ENCODE measurements at places on chromosomes 11 and 22. TPM values are rescaled to one million over a fixed set of nuclear protein-coding genes. Genes with fewer than 3 reads are reported as not detected.

DNA sequence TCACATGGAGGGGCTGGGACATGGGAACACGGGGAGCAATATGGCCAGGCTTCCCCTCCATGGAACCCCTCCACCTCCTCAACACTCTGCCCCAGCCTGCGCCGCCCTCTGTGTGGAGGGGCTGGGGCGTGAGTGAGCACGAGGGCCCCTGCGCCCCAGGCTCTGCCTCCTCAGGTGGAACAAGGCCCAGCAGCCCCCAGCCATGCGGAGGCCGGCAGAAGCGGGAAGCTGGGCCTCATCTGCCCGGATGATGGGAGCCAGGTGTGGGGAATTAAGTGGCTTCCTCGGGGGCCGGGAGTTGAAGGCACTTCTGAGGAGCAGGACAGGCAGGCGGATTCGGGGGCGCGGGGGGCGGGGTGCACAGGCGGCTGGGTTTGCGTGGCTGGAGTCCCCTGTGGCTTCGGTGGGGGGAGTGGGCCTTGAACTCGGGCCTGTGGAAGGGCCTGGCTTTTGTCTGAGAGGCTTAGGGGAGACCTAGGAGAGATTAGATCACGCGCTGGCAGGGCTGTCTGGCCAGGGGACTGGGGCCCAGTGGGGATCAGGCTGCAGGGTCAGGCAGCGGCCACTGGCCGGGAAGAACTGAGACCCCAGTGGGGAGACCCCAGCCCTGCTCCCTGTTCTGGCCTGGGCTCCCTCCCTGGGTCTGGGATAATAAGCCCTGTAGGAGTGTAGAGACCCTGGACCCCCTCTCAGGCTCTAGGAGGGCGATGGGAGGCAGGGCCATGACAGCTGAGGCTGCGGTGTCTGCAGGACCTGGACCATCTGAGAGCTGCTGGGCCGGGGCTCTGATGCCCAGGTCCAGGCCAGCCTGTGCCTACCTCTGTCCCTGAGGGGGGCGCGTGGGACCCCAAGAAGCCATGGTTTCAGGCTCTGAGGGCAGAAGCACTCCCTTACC, 13.3 kb downstream of the PRR33 start:
- DNase-seq = no peak

GRCh38 chr11:12775955-12776354, 101.7 kb downstream of the TEAD1 start:
- no peak for DNase-seq

Gene CSF2RB
- total RNA-seq = not detected

Gene OR4D5
- total RNA-seq = not detected

DNA sequence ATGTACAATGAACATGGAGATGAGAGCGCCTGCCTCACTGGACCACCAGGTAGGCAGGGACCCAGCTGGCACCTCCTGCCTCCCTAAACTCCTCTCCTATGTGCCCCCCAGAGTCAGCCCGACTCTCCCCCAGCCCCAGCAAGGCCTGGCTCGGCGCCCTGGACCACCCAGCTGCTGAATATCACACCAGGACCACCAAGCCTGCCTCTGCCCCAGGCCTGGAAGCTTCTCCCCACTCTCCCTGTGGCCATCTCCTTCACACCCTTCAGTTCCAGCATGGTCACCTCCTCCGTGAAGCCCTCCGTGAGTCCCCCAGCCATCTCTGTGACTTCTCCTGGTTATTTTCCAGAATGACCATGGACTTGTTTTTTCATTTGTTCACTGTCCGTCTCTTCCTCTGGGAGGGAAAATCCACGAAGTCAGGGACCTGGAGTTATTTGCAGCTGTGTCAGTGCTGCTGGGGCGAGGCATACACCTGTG, 6.4 kb upstream of the LSP1 start:
- DNase-seq = no peak

- no peak for DNase-seq
Measured at GRCh38 chr11:95584180-95584579, 205.4 kb downstream of the FAM76B start.

GRCh38 chr22:27501191-27501936, 300.2 kb downstream of the MN1 start:
- no peak for DNase-seq

- no peak for DNase-seq
Measured at GRCh38 chr11:106913141-106913540, 105.1 kb downstream of the GUCY1A2 start.

DNA sequence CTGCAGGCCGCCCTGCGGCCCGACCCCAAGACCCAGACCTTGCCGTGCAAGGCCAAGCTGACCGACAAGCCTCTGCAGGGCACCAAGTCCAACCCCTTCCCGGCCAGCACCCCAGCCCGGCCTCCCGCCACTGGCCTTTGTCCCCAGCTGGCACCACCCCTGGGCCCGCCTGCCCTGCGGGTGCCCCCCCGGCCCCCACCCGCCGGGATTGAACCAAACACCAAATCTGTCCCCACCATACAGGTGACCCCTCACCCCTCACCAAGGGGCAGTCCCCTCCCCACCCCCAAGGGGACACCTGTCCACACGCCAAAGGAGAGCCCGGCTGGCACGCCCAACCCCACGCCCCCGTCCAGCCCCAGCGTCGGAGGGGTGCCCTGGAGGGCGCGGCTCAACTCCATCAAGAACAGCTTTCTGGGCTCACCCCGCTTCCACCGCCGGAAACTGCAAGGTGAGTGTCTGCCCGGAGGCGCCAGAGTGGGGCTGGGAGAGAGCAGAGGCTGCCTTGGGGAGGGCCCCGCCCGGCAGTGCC, 36.2 kb downstream of the MOB2 start:
- DNase-seq = no peak

Gene HOATZ
- not detected for total RNA-seq

- peak; percentile 71 for DNase-seq
Measured at GRCh38 chr11:66479394-66480116, 679 bp upstream of the DPP3 start.

DNA sequence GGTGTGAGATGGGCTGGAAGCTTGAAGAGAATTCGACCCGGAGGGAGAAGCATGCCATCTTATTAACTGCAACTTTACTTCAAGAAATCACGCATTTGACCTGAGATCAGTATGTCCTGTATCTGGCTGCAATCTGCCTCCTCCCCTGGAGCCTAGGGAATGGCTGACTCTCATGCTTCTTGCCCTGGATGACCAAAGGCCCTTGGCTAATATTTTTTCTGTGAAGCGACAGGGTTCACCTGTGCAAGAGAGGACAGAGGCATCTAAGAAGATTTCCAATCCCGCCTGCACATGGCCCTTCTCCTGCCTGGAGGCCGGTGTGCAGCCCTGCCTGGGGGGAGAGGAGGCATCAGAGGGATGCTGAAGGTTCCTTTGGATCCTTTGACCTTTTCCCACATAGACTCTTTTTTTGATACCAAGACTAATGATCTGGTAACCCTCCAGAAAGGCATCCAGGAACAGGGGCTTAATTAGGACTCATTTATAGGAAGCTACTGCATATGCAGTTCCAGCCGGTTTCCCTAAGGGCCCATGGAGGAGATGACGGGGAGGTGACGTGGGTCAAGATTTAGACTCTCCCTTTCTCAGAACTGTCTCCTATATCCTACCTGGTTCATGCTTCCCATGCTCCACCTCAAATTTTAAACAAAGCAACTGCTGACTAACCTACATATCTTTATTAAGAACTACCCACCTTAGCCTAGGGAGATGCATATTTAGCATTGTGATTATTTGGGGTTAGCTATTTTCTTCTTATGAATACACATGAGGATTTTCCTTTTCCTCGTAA, 50.8 kb downstream of the NTM start:
- no peak for DNase-seq

- DNase-seq = no peak
Measured at GRCh38 chr11:132539590-132540368, 992.5 kb downstream of the OPCML start.

DNA sequence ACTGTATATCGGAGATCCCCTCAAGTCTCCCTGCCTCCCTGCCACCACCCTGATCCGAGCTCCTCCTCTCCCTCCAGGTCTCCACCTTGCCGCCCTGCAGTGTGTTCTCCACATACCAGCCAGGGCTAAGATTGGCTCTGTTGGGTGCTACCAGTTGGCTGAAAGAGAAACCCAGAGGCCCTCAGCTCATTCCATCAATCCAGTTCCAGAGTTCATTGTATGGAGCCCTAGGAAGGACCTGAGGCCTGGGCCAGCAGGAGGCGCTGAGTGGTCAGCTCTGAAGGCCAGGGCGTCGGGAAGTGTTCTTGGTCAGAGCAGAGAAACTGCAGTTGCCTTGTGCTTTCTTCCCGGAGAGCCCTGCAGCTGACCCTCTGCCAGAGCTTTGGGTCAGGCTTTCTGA, 2.2 kb upstream of the TOP3B start:
- no peak for DNase-seq

Gene CD3D
- 0.25 TPM for total RNA-seq

DNA sequence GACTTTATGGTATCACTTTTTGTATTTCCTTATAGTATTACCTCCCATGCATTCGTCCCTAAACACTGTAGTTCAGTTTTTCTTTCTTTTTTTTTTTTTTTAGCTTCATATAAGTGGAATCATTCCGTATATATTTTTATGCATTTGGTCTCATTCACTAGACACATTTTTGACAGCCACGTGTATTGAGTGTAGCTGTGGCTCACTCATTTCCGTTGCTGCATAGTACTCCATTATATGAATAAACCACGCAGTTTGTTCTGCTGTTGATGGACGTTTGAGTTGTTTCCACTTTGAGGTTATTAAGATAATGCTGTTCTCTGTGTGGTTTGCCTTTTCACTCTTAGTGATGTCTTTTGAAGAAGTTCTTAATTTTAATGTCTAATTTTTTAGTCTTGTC, 8.4 kb downstream of the APLP2 start:
- no peak for DNase-seq

Gene TMEM45B
- total RNA-seq = 29.1 TPM

GRCh38 chr22:44931766-44932165, 78.0 kb downstream of the PHF21B start:
- DNase-seq = no peak

GRCh38 chr11:97432926-97433325, 1043.1 kb downstream of the JRKL start:
- no peak for DNase-seq

DNA sequence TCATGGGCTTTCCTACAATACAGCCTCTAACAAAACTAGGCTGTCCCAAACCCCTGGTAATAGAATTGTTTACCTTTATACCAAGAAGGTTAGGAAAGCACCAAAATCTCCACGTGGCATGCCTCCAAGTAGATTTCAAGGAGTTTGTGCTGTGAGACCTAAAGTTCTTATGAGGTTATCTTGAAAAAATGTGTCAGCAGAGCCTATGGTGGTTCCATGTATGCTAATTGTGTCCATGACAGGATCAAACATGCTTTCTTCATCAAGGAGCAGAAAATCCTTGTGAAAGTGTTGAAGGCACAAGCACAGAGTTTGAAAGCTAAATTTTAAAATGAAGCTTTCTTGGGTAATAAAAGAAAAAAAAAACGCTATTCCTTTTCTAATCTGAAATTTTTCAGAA, 36.2 kb downstream of the CCDC73 start:
- DNase-seq = no peak

Gene YPEL1
- total RNA-seq = 0.21 TPM

Gene ZNF202
- total RNA-seq = 7.0 TPM

GRCh38 chr22:21450320-21450831, 16.8 kb upstream of the TMEM191C start:
- DNase-seq = no peak

Gene RTN4R
- total RNA-seq = 0.11 TPM

Gene SLC37A2
- total RNA-seq = 4.6 TPM

Gene APLP2
- total RNA-seq = 154 TPM

DNA sequence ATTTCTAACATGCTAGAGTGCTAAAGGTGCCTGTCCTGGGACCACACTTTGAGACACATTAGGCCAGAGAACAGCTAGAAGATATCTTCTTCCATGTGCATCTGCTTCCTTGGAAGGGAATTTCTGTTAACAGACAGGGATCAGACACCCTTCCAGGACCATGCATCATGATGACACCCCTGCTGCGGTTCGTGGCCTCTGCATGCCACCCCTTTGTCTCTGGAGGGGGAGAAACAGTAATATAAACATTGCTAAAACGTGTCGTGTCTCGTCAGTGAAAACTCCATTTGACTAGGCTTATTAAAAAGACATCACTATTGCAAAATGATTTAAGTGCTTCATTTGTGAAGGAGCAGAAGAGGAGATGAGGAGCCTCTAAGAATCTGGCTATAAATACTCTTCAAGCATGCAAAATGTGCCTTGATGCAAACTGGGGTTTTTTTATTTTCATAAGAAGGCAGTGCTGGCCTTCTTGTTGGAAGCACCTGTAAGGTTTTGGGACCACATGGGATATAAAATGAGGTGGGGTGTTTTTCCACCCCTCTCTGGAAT, 141.6 kb downstream of the MYO18B start:
- no peak for DNase-seq

- peak; percentile 99 for DNase-seq
Measured at GRCh38 chr11:86999859-87000753, 37.6 kb upstream of the TMEM135 start.

- no peak for DNase-seq
Measured at GRCh38 chr11:2383852-2384804, 7.0 kb downstream of the CD81 start.

DNA sequence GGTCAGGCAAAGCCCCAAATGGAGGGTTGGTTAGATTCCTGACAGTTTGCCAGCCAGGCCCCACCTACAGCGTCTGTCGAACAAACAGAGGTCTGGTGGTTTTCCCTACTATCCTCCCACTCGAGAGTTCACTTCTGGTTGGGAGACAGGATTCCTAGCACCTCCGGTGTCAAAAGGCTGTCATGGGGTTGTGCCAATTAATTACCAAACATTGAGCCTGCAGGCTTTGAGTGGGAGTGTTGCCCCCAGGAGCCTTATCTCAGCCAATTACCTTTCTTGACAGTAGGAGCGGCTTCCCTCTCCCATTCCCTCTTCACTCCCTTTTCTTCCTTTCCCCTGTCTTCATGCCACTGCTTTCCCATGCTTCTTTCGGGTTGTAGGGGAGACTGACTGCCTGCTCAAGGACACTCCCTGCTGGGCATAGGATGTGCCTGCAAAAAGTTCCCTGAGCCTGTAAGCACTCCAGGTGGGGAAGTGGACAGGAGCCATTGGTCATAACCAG, 4.7 kb upstream of the TTC36 start:
- peak; percentile 35 for DNase-seq

Data from HepG2 (cell line).